Type B pancreatic cell (in vitro differentiated cells): ENCODE measurements at places on chromosomes 3 and 15. TPM values are rescaled to one million over a fixed set of nuclear protein-coding genes. Genes with fewer than 3 reads are reported as not detected.

The ANKRD63 gene
- total RNA-seq: 0.98 and 1.5 TPM in 2 replicates

The TMEM40 gene
- total RNA-seq: 16.3 and 51.3 TPM in 2 replicates

The FBLN2 gene
- total RNA-seq: 49.1 and 67.6 TPM in 2 replicates

The KIF7 gene
- 5.5 and 15.5 TPM in 2 replicates for total RNA-seq

The TMCO5A gene
- total RNA-seq: not detected in 2 replicates

The VPS13C gene
- 38.7 and 45.8 TPM in 2 replicates for total RNA-seq

The NTRK3 gene
- 2.9 and 16.9 TPM in 2 replicates for total RNA-seq

The ZDHHC3 gene
- total RNA-seq: 83.6 and 112 TPM in 2 replicates

The AVEN gene
- 6.6 and 10.4 TPM in 2 replicates for total RNA-seq

The GOLGA6L7 gene
- not detected in 2 replicates for total RNA-seq

The CEMIP gene
- total RNA-seq: 5.1 and 16.4 TPM in 2 replicates

The CYP8B1 gene
- total RNA-seq: not detected in 2 replicates

The PEX5L gene
- 1.1 and 2.4 TPM in 2 replicates for total RNA-seq

The DPP8 gene
- 25.0 and 27.4 TPM in 2 replicates for total RNA-seq

The GOLGA6B gene
- total RNA-seq: not detected in 2 replicates

The IP6K1 gene
- total RNA-seq: 40.3 and 42.5 TPM in 2 replicates

The SPRED1 gene
- total RNA-seq: 9.2 and 25.6 TPM in 2 replicates

The ISL2 gene
- total RNA-seq: 1.2 and 4.5 TPM in 2 replicates

The GREM1 gene
- 2.5 and 56.6 TPM in 2 replicates for total RNA-seq

The NRG4 gene
- total RNA-seq: 2.4 and 3.6 TPM in 2 replicates

The GALNT15 gene
- total RNA-seq: 0.17 TPM in 1 of 2 replicates, not detected in the other

The STX19 gene
- total RNA-seq: 0.70 and 1.3 TPM in 2 replicates

The TXNRD3 gene
- total RNA-seq: 14.4 and 14.6 TPM in 2 replicates

The CGGBP1 gene
- 53.4 and 88.9 TPM in 2 replicates for total RNA-seq

The TKT gene
- total RNA-seq: 318 and 518 TPM in 2 replicates

The DUOX1 gene
- total RNA-seq: 5.5 and 11.1 TPM in 2 replicates

The TMPRSS7 gene
- 0.48 TPM in 1 of 2 replicates, not detected in the other for total RNA-seq

The ADAMTS17 gene
- total RNA-seq: 18.3 and 23.1 TPM in 2 replicates

The CLDN18 gene
- 7.3 and 50.8 TPM in 2 replicates for total RNA-seq

The SLC38A3 gene
- 6.0 and 11.0 TPM in 2 replicates for total RNA-seq

The TM4SF4 gene
- 18.1 and 97.1 TPM in 2 replicates for total RNA-seq

The CLDN16 gene
- total RNA-seq: 0.10 TPM in 1 of 2 replicates, not detected in the other

The GOLGA8Q gene
- 0.89 TPM in 1 of 2 replicates, not detected in the other for total RNA-seq

The ARNT2 gene
- 14.3 and 22.4 TPM in 2 replicates for total RNA-seq

The CD200 gene
- 11.9 and 20.1 TPM in 2 replicates for total RNA-seq

The ERICH6 gene
- not detected in 2 replicates for total RNA-seq

The IL5RA gene
- total RNA-seq: 0.14 and 0.51 TPM in 2 replicates

The VILL gene
- total RNA-seq: 14.2 and 16.9 TPM in 2 replicates

The RNF111 gene
- total RNA-seq: 31.0 and 33.3 TPM in 2 replicates

The SLC2A2 gene
- total RNA-seq: 1.9 and 5.7 TPM in 2 replicates

The TGM5 gene
- 0.22 and 0.71 TPM in 2 replicates for total RNA-seq

The PARP3 gene
- total RNA-seq: 4.2 and 6.6 TPM in 2 replicates

The SLCO2A1 gene
- total RNA-seq: 3.4 and 3.8 TPM in 2 replicates

The SLC51B gene
- 1.2 and 5.7 TPM in 2 replicates for total RNA-seq

The SLC6A11 gene
- 3.0 and 7.3 TPM in 2 replicates for total RNA-seq

The CCR2 gene
- not detected in 2 replicates for total RNA-seq

The TM6SF1 gene
- total RNA-seq: 0.14 and 0.24 TPM in 2 replicates

The RARB gene
- 13.3 and 28.2 TPM in 2 replicates for total RNA-seq

The AHSG gene
- total RNA-seq: 0.27 and 0.74 TPM in 2 replicates

The PLS1 gene
- total RNA-seq: 14.6 and 23.2 TPM in 2 replicates

The SPATA12 gene
- not detected in 2 replicates for total RNA-seq

The WNT5A gene
- total RNA-seq: 62.0 and 99.3 TPM in 2 replicates
